ENCODE measurements at places on chromosomes 5 and 9.

DNA sequence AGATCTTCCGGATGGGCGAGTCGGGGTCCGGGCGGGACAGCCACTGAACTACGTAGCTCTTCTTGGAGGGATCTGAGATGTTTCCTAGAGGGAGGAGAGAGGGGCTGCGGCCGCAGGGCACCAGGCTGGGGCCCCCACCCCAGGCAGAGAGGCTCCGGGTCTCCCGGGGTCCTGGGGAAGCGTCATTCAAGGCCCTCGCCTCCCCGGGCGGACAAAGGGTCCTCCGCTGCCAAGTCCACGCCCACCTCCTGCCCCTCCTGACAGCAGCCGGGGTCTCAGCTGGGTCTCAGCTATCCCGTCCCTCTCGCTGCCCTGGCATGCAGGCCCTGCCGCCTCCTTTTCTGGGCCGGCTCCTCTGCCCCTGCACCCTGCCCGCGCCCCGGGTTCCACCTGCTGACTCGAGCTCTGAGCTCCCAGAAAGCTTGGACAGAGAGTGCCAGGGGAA is 61.5 kb downstream of the ZNF354C start:
- DNase-seq, result no peak
- H3K27ac ChIP-seq, result no peak overlapping the region
- no peaks in the 10 kb centered on the region for H3K36me3 ChIP-seq
- H3K27me3 ChIP-seq, result no peaks in the 10 kb centered on the region
- no peak overlapping the region for H3K4me3 ChIP-seq

- DNase-seq, result no peak
- no peaks in the 10 kb centered on the region for H3K36me3 ChIP-seq
- no peaks in the 10 kb centered on the region for H3K4me1 ChIP-seq
- no peak overlapping the region for H3K27ac ChIP-seq
Observed at GRCh38 chr9:2356041-2356790, 265.4 kb upstream of the VLDLR start.

DNA sequence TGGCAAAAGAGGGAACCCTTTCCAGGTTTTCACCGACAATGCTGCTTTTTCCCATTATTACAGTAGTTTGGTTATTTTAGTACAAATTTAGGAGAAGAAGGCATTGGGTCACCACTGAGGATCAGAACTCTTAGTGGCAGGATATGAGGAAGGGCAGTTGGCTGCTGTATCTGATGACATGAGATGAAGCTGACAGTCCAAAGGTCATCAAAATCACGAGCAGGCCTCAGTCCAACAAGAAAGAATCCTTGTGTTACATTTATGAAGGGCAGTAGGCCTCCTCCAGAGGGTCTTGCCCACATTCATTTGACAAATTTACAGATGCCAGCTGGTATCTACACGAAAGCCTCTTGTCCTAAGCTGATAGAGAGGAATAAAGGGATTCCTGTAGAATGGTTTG is 49.5 kb upstream of the COL15A1 start:
- H3K27ac ChIP-seq, result no peak overlapping the region
- H3K4me3 ChIP-seq, result no peak overlapping the region
- no peaks in the 10 kb centered on the region for H3K4me1 ChIP-seq
- no peak for DNase-seq

DNA sequence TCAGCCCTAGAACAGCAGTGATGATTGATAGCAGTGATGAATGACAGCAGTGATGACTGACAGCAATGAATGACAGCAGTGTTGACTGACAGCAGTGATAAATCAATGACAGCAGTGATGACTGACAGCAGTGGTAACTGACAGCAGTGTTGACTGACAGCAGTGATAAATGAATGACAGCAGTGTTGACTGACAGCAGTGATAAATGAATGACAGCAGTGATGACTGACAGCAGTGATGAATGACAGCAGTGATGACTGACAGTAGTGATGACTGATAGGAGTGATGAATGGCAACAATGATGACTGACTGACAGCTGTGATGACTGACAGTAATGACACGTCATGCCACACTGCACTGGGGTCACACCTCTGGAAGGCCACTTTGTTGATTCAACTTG is 106.8 kb downstream of the ENTREP1 start:
- H3K36me3 ChIP-seq, result no peaks in the 10 kb centered on the region
- H3K4me3 ChIP-seq, result no peak overlapping the region
- H3K27ac ChIP-seq, result no peak overlapping the region
- H3K4me1 ChIP-seq, result peaks cover 4% of the 10 kb centered on the region
- no peaks in the 10 kb centered on the region for H3K27me3 ChIP-seq

DNA sequence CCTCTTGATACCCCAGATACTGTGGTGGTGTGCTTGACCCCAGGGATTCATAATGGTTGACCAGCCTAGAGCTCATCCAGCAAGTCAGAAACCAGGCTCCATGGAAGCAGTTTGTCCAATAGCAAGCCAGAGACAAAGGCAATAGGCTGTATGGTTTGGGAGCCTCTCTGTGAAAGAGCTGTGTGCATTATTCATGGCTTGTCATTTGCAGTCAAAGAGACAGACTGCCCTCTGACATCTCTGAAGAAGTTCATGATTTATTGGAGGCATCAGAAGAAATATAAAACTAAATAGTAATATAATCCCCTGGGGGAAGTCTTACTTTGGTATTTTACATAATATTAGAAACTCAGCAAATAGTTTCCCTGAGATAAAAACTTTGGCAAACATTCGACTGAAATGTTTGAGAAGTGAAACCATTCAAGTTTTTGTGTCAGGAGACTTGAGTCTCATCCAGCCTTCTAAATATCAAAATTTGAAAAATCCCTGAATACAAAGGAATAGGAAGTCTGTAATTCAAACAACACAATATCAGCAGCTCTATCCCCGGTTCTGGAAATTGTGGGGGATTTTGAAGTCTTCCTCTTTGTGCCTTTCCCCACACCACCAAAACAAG is 250.3 kb downstream of the ZSWIM6 start:
- no peak overlapping the region for H3K4me3 ChIP-seq
- H3K27me3 ChIP-seq, result no peaks in the 10 kb centered on the region
- H3K36me3 ChIP-seq, result no peaks in the 10 kb centered on the region
- no peak for DNase-seq
- no peak overlapping the region for H3K27ac ChIP-seq

GRCh38 chr9:107907255-107907654 is 417.7 kb upstream of the KLF4 start:
- no peak overlapping the region for H3K4me3 ChIP-seq
- no peaks in the 10 kb centered on the region for H3K36me3 ChIP-seq
- no peak overlapping the region for H3K27ac ChIP-seq
- no peaks in the 10 kb centered on the region for H3K27me3 ChIP-seq
- H3K4me1 ChIP-seq, result no peaks in the 10 kb centered on the region

DNA sequence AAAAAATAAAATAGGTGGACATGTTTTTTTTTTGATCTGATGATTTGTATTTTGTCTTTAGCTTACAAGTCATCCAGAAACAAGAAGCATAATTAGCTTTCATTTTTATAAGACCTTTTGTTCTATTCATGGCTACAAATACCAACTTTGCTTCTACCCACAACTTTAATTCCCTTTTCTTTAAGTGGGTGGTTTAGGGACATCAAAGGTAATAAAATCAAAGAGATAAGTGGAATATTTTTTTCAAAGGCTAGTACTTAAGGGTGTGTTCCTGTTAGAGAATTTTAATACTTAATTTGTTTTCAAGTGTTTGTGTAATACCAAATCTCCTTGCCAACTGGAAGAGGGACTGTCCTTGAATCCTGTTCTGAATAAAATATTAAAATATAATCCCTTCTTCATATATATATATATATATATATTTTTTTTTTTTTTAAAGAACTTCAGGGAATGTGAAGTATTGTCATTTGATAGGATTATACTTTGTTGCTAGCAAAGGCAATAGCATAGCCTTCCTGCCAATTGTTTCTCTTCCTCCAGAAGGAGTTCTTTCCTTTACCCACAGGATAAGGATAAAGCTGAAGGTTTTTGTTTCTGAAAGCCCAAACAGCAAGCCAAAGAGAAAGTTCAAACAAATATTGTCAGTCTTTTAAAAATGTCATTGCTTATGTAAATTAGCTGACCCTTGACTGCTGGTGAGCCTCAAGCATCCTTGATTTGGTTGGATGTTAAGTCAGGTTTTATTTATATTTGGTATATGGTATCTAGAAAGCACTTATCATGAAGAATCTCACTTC is 108.9 kb downstream of the PAM start:
- no peak overlapping the region for H3K27ac ChIP-seq
- H3K4me3 ChIP-seq, result no peak overlapping the region
- DNase-seq, result no peak
- H3K36me3 ChIP-seq, result peaks cover 19% of the 10 kb centered on the region
- H3K4me1 ChIP-seq, result peaks cover 13% of the 10 kb centered on the region

DNA sequence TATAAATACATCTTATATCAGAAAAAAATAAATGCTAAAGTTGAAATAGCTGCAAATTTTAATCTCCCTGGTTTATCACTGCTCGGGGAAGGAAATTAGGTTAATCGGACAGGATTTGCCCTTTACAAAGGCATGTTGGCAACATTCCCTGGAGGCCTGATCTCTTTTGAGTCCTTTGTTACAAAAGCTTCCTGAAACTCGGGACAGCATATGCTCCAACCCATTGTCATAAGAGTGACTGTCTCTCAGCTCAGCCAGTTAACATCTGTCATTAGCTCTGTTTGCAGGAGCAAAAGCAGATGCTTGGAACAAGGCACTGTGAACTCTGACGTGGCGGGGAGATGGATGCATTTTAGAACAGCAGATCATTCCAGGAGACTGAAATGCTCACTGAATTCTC is 80.6 kb downstream of the MYO10 start:
- no peak overlapping the region for H3K4me3 ChIP-seq
- H3K36me3 ChIP-seq, result peaks cover 11% of the 10 kb centered on the region
- H3K27me3 ChIP-seq, result no peaks in the 10 kb centered on the region
- H3K4me1 ChIP-seq, result peaks cover 31% of the 10 kb centered on the region
- DNase-seq, result no peak
- H3K27ac ChIP-seq, result peak overlapping the region; percentile 56

DNA sequence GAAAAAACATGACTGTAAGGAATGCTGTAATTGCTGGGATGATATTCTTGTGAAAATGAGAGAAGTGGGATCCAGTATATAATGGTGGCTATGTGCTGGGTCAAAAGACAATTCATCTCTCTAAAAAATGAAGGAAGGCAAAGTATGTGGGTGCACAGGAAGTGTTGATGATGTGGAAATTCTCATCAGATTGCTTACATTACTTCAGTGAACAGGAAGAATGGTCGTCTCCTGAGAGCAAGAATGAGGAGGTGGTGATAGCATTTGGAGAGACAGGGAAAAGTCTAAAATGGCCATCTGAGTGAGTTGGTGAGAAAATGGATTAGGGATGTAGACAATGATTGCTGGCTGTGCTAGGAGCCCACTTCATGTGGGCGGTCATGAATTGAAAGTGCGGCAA is 253.5 kb upstream of the NREP start:
- DNase-seq, result no peak
- H3K36me3 ChIP-seq, result no peaks in the 10 kb centered on the region
- H3K4me3 ChIP-seq, result no peak overlapping the region
- no peak overlapping the region for H3K27ac ChIP-seq

GRCh38 chr9:107989544-107989943 is 500.0 kb upstream of the KLF4 start:
- H3K27ac ChIP-seq, result no peak overlapping the region
- no peaks in the 10 kb centered on the region for H3K4me1 ChIP-seq
- H3K4me3 ChIP-seq, result no peak overlapping the region
- H3K36me3 ChIP-seq, result no peaks in the 10 kb centered on the region
- DNase-seq, result no peak

- H3K36me3 ChIP-seq, result no peaks in the 10 kb centered on the region
- H3K4me3 ChIP-seq, result no peak overlapping the region
- no peak overlapping the region for H3K27ac ChIP-seq
Observed at GRCh38 chr5:28914297-28914696, 1875.9 kb upstream of the CDH9 start.

GRCh38 chr5:151477101-151477500 is 29.7 kb downstream of the SLC36A1 start:
- H3K4me3 ChIP-seq, result no peak overlapping the region
- DNase-seq, result no peak
- H3K27me3 ChIP-seq, result no peaks in the 10 kb centered on the region
- H3K27ac ChIP-seq, result no peak overlapping the region
- H3K4me1 ChIP-seq, result no peaks in the 10 kb centered on the region

- no peaks in the 10 kb centered on the region for H3K27me3 ChIP-seq
- no peak overlapping the region for H3K4me3 ChIP-seq
- H3K27ac ChIP-seq, result no peak overlapping the region
- no peaks in the 10 kb centered on the region for H3K4me1 ChIP-seq
Observed at GRCh38 chr9:81074221-81074620, 615.1 kb downstream of the TLE1 start.

GRCh38 chr9:78620303-78620702 is 323.4 kb downstream of the PSAT1 start:
- peaks cover 3% of the 10 kb centered on the region for H3K4me1 ChIP-seq
- no peak overlapping the region for H3K27ac ChIP-seq
- no peaks in the 10 kb centered on the region for H3K36me3 ChIP-seq

GRCh38 chr9:4055032-4055431 is 244.8 kb downstream of the GLIS3 start:
- no peak for DNase-seq
- no peaks in the 10 kb centered on the region for H3K36me3 ChIP-seq
- no peak overlapping the region for H3K27ac ChIP-seq
- H3K4me3 ChIP-seq, result no peak overlapping the region

- H3K36me3 ChIP-seq, result no peaks in the 10 kb centered on the region
- peaks cover 5% of the 10 kb centered on the region for H3K4me1 ChIP-seq
- H3K27me3 ChIP-seq, result no peaks in the 10 kb centered on the region
- H3K4me3 ChIP-seq, result no peak overlapping the region
- no peak overlapping the region for H3K27ac ChIP-seq
- DNase-seq, result no peak
Observed at GRCh38 chr5:68531970-68532369, 316.4 kb downstream of the PIK3R1 start.

GRCh38 chr5:56983593-56984361 is 31.9 kb upstream of the MIER3 start:
- H3K4me1 ChIP-seq, result no peaks in the 10 kb centered on the region
- no peaks in the 10 kb centered on the region for H3K36me3 ChIP-seq
- no peak for DNase-seq
- H3K4me3 ChIP-seq, result no peak overlapping the region
- H3K27ac ChIP-seq, result no peak overlapping the region

DNA sequence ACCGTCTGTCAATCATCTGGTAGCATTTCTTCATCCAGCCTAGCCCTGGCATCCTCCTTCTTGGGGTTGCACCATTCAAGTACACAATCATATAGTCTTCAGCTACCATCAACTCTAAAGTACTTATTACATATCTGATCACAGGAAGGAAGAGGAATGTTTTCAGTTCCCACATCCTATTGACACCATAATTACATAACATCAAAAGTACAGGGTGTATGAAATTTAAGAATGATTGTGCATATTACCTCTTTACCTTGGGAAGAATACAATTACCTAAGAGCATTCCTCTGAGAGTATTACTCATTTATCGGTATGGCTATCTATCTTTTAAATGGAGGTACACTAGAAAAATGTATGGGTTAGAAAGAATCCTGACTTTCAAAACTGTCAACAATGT is 126.8 kb upstream of the PCA3 start:
- peak overlapping the region; percentile 64 for H3K27ac ChIP-seq
- no peaks in the 10 kb centered on the region for H3K36me3 ChIP-seq
- no peaks in the 10 kb centered on the region for H3K27me3 ChIP-seq
- H3K4me3 ChIP-seq, result no peak overlapping the region
- DNase-seq, result no peak

- no peaks in the 10 kb centered on the region for H3K4me1 ChIP-seq
- no peak overlapping the region for H3K27ac ChIP-seq
- H3K36me3 ChIP-seq, result no peaks in the 10 kb centered on the region
- H3K4me3 ChIP-seq, result no peak overlapping the region
Observed at GRCh38 chr5:86862093-86862492, 244.4 kb downstream of the COX7C start.

Data from RWPE2 (cell line).